Dermis blood vessel endothelial cell (primary cell): ENCODE measurements at places on chromosomes 6 and 20. TPM values are rescaled to one million over a fixed set of nuclear protein-coding genes. Genes with fewer than 3 reads are reported as not detected.

The RNF217 gene
- 17.5 and 41.7 TPM in 2 replicates for total RNA-seq

The ZC2HC1B gene
- not detected in 2 replicates for total RNA-seq

The SRC gene
- 1.5 and 4.1 TPM in 2 replicates for total RNA-seq

The TFAP2A gene
- under 0.01 and 0.05 TPM in 2 replicates for total RNA-seq

The SMOC2 gene
- total RNA-seq, result not detected in 2 replicates

The MAPK13 gene
- 5.6 and 8.9 TPM in 2 replicates for total RNA-seq

The EPHA7 gene
- under 0.01 TPM in 2 replicates for total RNA-seq

The ZCCHC3 gene
- total RNA-seq, result 18.8 and 23.8 TPM in 2 replicates

The SLC22A7 gene
- not detected in 2 replicates for total RNA-seq

The GPLD1 gene
- 0.05 and 0.17 TPM in 2 replicates for total RNA-seq

The IPCEF1 gene
- 2.2 and 2.3 TPM in 2 replicates for total RNA-seq

The RAET1L gene
- not detected in 2 replicates for total RNA-seq

The DEFB124 gene
- total RNA-seq, result not detected in 2 replicates

The CRISP2 gene
- not detected in 2 replicates for total RNA-seq

The ARFGEF3 gene
- 2.0 and 5.8 TPM in 2 replicates for total RNA-seq

The C6orf120 gene
- total RNA-seq, result 27.1 and 36.2 TPM in 2 replicates
